ENCODE measurements at places on chromosomes 2 and 18. TPM values are rescaled to one million over a fixed set of nuclear protein-coding genes. Genes with fewer than 3 reads are reported as not detected.

- DNase-seq, result no peak
Measured at GRCh38 chr18:1530650-1531049, 626.0 kb downstream of the ADCYAP1 start.

- DNase-seq, result no peak
Measured at GRCh38 chr2:25333981-25334380, 7.7 kb downstream of the DNMT3A start.

DNA sequence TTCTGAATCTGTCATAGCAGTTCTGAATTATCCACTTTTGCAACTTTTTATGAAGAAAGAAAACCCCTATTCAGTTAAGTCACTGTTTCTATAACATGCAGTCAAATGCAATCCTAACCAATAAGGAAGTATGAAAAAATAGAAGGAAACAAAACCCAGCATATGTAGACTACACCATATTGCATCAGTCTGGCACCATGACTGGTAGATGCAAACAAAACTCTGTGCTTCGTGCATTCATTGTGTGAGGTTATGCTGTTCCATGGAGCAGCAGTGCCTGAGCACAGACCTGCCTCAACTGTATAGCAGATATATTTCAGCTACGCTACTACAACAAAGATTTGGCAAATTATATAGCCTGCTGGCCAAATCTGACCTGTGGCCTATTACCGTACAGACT is 325.5 kb downstream of the LRP1B start:
- no peak for DNase-seq

GRCh38 chr18:79515331-79515730 is 119.6 kb downstream of the NFATC1 start:
- DNase-seq, result no peak

- DNase-seq, result no peak
Measured at GRCh38 chr2:203853271-203853670, 14.3 kb upstream of the CTLA4 start.

GRCh38 chr18:14928396-14928795 is 180.4 kb downstream of the ANKRD30B start:
- no peak for DNase-seq

DNA sequence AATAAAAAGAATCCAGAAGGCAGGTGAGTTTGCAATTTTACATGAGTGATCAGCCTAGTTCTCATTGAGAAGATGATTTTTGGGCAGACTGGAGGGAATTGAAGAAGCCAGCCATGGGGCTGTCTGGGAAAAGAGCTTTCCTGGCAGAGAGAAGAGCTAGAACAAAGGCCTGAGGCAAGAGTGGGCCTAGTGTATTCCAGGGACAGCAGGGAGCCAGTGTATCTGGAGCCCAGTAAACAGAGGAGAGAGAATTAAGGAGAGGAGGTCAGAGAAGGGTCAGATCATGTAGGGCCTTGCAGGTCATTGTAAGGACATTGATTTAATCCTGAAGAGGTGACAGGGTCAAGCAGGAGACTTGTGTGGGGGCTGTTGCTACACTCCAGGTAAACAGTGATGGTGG is 195.8 kb downstream of the SATB2 start:
- no peak for DNase-seq

- no peak for DNase-seq
Measured at GRCh38 chr2:39020383-39020782, 100.5 kb downstream of the SOS1 start.

- DNase-seq, result no peak
Measured at GRCh38 chr2:229543176-229543873, 171.0 kb downstream of the DNER start.

GRCh38 chr2:192194866-192195547 is at the start of gene TMEFF2:
Gene TMEFF2, minus strand, starts transcription at chr2:192194933. Its CDS starts 409 bp downstream, at chr2:192194524.
- DNase-seq, result peak; percentile 47

Gene VWC2L
- total RNA-seq, result not detected

Gene ABCA12
- under 0.01 TPM for total RNA-seq

Gene MRO
- total RNA-seq, result 0.02 TPM

Gene EPB41L3
- total RNA-seq, result 191 TPM

Gene RBM43
- total RNA-seq, result 0.77 TPM

Gene DYNAP
- total RNA-seq, result not detected
